ENCODE measurements at places on chromosomes 16 and 17.

GRCh38 chr16:86307514-86307903 is 202.8 kb upstream of the FOXF1 start:
- no peak overlapping the region for H3K4me3 ChIP-seq
- no peaks in the 10 kb centered on the region for H3K36me3 ChIP-seq
- H3K27me3 ChIP-seq, result peaks cover 4% of the 10 kb centered on the region
- peaks cover 17% of the 10 kb centered on the region for H3K4me1 ChIP-seq
- H3K27ac ChIP-seq, result peak overlapping the region; percentile 53
- no peak for DNase-seq

- H3K27me3 ChIP-seq, result peaks cover 4% of the 10 kb centered on the region
- no peak overlapping the region for H3K4me3 ChIP-seq
- H3K27ac ChIP-seq, result no peak overlapping the region
- no peaks in the 10 kb centered on the region for H3K36me3 ChIP-seq
Measured at GRCh38 chr16:10154389-10154788, 27.8 kb downstream of the GRIN2A start.

GRCh38 chr17:17749025-17749772 is 67.9 kb downstream of the RAI1 start:
- H3K27ac ChIP-seq, result peak overlapping the region; percentile 85
- H3K4me3 ChIP-seq, result no peak overlapping the region
- no peak for DNase-seq
- no peaks in the 10 kb centered on the region for H3K27me3 ChIP-seq

DNA sequence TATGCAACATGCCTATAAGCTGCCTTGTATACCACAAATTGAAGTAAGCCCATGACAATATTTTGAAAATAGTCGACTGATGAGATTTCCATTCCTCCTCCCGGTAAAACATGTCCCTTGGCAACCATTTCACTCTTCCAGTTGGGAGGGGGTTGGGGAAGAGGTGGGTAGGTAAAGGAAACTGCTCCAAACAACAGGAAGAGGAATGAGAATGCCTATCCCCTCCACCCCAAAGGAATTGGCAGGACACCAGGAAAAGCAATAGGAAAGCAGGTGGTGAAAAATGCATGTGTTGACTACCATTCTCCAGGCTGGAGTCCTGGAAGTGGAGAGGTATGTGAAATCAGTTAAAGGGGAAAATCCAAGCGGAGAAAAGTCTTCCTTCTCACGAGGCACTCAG is 455.9 kb upstream of the PSMD7 start:
- H3K4me3 ChIP-seq, result no peak overlapping the region
- DNase-seq, result no peak
- peaks cover 22% of the 10 kb centered on the region for H3K27me3 ChIP-seq
- no peaks in the 10 kb centered on the region for H3K36me3 ChIP-seq

DNA sequence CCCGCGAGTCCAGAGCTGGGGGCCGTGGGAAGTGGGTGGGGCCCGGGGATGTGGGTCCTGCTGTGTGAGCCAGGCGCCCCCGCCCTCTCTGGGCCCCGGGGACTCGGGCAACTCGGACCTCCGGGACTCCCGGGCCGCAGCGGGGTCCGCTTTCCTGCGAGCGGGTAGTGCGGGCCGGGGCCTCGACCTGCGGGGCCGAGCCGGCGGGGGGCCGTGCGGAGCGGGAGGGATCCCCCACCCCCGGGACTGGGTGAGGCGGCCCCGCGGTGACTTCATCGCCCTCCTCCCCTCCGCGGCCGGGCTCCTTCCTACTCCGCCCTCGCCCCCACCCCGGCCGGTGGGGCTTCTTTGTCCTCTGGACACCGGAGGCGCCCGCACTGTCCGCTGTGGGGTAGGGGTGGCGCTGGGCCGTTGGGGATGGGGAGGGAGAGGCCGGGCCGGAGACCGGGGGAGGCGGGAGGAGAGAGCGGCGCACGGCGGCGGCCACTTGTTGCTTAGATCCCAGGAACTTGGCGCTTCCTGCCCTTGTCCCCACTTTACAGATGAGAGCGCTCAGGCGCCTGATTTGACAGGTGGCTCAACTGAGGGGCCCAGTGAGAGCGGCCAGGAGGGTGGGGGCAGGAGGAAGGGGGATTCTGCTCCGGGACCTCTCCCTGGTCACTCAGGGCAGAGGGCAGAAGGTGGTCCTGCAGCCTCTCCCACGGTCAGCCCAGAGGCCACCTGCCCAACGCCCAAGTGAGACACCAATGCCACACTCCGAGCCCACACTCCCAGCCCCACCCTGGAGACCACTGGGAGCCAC is 874 bp downstream of the CMTM3 start:
- H3K36me3 ChIP-seq, result peaks cover 24% of the 10 kb centered on the region
- peak overlapping the region; percentile 81 for H3K27ac ChIP-seq
- H3K4me3 ChIP-seq, result peak overlapping the region; percentile 88
- H3K4me1 ChIP-seq, result peaks cover 12% of the 10 kb centered on the region

GRCh38 chr17:19979917-19980770 is 2.5 kb upstream of the AKAP10 start:
- H3K27ac ChIP-seq, result no peak overlapping the region
- H3K4me1 ChIP-seq, result no peaks in the 10 kb centered on the region
- no peak for DNase-seq
- no peak overlapping the region for H3K4me3 ChIP-seq

GRCh38 chr17:2730764-2731353 is 18.6 kb downstream of the CCDC92B start:
- H3K27me3 ChIP-seq, result no peaks in the 10 kb centered on the region
- H3K4me3 ChIP-seq, result no peak overlapping the region
- no peak overlapping the region for H3K27ac ChIP-seq
- no peak for DNase-seq
- no peaks in the 10 kb centered on the region for H3K4me1 ChIP-seq
- H3K36me3 ChIP-seq, result no peaks in the 10 kb centered on the region

DNA sequence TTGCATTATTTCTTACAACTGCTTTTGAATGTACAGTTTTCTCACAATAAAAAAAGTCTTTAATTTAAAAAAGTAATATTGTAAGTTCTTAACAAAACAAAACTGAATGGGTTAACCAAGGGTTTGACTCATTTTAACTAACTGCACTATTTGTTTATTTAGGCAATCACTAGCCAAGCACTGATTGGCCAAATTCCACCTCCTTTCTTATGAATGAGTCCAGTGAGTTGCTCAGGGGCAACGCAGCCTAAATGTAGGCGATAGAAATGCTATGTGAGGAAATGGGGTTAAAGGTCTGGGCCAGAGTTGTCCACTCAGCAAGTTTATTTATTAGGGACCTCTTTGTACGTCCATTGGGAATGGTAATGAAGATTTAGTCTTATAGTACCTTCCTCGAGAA is 89.6 kb upstream of the MAF start:
- no peak overlapping the region for H3K27ac ChIP-seq
- H3K36me3 ChIP-seq, result no peaks in the 10 kb centered on the region
- H3K4me3 ChIP-seq, result no peak overlapping the region
- no peaks in the 10 kb centered on the region for H3K4me1 ChIP-seq

DNA sequence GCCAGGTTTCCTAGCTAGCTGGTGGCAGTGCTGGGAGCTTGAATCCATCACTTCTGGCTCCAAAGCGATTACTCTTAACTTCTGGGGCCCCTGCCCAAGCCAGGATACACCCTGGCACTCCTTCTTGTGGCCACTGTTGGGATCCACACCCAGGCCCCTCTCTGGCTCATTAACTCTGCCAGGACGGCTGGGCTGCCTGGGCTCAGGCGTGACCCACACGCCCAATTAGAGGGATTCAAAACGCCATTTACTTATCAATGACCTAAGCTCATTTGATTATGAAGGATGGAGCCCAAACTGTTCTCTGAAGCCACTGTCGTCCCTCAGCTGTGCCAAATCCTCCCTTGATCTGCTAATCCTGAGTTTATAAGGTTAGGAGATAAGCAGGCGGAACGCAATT is 79.7 kb upstream of the BRD7 start:
- H3K27ac ChIP-seq, result no peak overlapping the region
- H3K36me3 ChIP-seq, result no peaks in the 10 kb centered on the region
- H3K4me1 ChIP-seq, result no peaks in the 10 kb centered on the region
- DNase-seq, result no peak
- no peak overlapping the region for H3K4me3 ChIP-seq
- H3K27me3 ChIP-seq, result no peaks in the 10 kb centered on the region

- no peak overlapping the region for H3K4me3 ChIP-seq
- H3K36me3 ChIP-seq, result no peaks in the 10 kb centered on the region
- no peaks in the 10 kb centered on the region for H3K27me3 ChIP-seq
- H3K4me1 ChIP-seq, result no peaks in the 10 kb centered on the region
- DNase-seq, result no peak
Measured at GRCh38 chr16:78364556-78364880, 265.1 kb downstream of the WWOX start.

GRCh38 chr16:72836985-72837384 is 210.9 kb downstream of the ZFHX3 start:
- DNase-seq, result no peak
- no peak overlapping the region for H3K4me3 ChIP-seq
- H3K36me3 ChIP-seq, result no peaks in the 10 kb centered on the region
- H3K27me3 ChIP-seq, result no peaks in the 10 kb centered on the region

GRCh38 chr16:73408311-73408710 is 360.4 kb upstream of the ZFHX3 start:
- DNase-seq, result no peak
- no peak overlapping the region for H3K27ac ChIP-seq
- no peak overlapping the region for H3K4me3 ChIP-seq
- no peaks in the 10 kb centered on the region for H3K36me3 ChIP-seq
- peaks cover 6% of the 10 kb centered on the region for H3K27me3 ChIP-seq
- no peaks in the 10 kb centered on the region for H3K4me1 ChIP-seq

GRCh38 chr17:20273741-20274500 is 193.4 kb downstream of the LGALS9B start:
- DNase-seq, result no peak
- H3K27ac ChIP-seq, result no peak overlapping the region
- H3K4me3 ChIP-seq, result no peak overlapping the region
- no peaks in the 10 kb centered on the region for H3K4me1 ChIP-seq
- H3K36me3 ChIP-seq, result 0 out of 2 replicates have a peak, but pooled peaks cover 7% of the 10 kb centered on the region

DNA sequence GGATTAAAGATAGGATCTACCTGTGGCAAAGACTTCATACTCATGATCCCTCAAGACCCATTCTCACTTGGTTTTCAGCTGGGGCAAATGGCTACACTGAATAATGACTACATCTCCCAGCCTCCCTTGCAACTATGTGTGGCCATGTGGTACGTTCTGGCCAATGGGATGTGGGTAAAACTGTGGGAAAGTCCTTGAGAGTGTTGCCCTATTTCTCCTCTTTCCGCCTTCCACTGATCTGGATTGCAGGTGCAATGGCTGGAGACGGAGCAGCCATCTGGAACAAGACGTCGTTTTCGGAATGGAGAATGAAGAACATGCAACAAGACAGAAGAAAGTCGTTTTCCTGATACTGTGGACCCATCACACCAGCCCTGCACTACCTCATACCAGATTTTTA is 48.5 kb downstream of the HAPSTR1 start:
- H3K27ac ChIP-seq, result no peak overlapping the region
- DNase-seq, result peak; percentile 16
- no peak overlapping the region for H3K4me3 ChIP-seq
- no peaks in the 10 kb centered on the region for H3K27me3 ChIP-seq
- no peaks in the 10 kb centered on the region for H3K36me3 ChIP-seq

DNA sequence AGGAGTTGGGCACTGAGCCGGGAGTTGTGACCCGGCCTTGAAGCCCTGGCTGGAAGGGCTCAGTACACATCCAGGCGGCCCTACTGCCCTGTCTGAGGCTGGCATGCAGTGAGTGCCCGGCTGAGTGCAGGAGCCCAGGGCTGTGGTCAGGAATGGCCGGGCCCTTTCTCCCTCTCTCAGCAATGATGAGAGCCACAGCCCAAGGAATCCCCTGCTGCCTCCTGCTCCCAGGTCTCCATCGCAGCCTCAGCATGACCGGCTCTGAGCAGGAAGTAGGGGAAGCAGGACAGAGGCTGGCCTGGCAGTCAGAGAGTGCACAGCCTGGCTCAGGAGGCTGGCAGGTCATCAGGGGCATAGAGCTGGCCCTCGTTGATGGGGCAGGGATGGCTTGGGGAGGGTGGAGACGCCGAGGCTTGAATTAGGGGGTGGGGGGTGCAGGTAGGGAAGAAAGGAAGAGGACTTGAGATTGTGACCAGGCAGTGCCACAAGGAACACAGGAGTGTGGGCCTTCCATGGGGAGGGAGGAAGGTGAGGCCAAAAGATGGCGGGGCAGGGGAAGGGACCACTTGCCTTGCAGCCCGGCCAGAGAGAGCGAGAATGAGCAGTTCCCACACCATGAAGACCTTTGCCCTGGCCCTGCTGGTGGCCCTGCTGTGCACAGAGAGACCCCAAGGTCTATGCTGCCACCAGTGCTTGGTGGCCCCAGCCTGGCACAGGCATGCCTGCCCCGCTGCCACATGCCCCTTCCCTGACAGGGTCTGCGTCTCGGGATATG is 32.1 kb upstream of the KRT17 start:
- peaks cover 53% of the 10 kb centered on the region for H3K4me1 ChIP-seq
- H3K4me3 ChIP-seq, result no peak overlapping the region
- no peak for DNase-seq
- no peaks in the 10 kb centered on the region for H3K27me3 ChIP-seq
- H3K36me3 ChIP-seq, result no peaks in the 10 kb centered on the region
- H3K27ac ChIP-seq, result peak overlapping the region; percentile 99

DNA sequence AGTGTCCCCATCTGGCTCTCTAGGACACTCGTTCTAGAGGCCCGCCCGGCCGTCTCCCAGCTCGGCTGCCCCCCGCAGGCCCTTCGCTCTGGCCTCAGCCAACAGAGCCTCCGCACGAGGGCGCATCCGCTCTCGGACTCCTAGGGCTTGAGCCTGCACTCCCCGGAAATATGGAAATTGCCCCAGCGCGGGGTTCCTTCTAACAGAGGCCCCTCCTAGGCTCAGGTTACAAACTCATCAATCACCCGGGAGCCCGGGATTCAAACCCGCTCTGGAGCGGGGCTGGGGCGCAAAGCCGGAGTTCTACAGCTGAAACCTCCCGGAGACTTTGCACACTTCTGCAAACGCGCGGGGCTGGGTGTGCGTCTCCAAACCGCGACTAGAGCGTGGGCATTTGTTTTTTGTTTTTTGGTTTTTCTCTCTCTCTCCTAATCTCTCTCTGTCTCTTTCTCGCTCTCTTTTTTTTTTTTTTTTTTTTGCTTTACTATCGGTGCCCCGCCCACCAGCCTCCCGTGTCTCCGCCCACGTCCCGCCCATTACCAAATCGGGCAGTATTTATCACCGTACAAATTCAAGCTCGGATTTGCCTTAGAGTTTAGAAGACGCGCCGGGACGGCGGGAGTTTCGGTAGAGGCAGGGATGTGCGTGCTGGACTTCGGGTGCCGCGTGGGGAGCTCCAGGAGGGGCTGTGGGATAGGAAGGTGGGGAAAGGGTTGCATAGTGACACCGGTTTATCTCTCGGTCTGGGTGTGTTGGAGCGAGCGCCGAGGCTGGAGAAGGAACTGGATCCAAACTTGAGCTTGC is 2.4 kb upstream of the FOXL1 start:
- H3K27ac ChIP-seq, result peak overlapping the region; percentile 83
- peaks cover 16% of the 10 kb centered on the region for H3K4me1 ChIP-seq
- no peaks in the 10 kb centered on the region for H3K36me3 ChIP-seq
- H3K27me3 ChIP-seq, result no peaks in the 10 kb centered on the region
- H3K4me3 ChIP-seq, result peak overlapping the region; percentile 76

GRCh38 chr17:4008441-4009185 is 44.4 kb upstream of the ATP2A3 start:
- no peak overlapping the region for H3K27ac ChIP-seq
- no peaks in the 10 kb centered on the region for H3K4me1 ChIP-seq
- H3K36me3 ChIP-seq, result peaks cover 32% of the 10 kb centered on the region

GRCh38 chr17:2892305-2892971 is 96.2 kb downstream of the RAP1GAP2 start:
- peak overlapping the region; percentile 94 for H3K27ac ChIP-seq
- no peaks in the 10 kb centered on the region for H3K27me3 ChIP-seq
- peak; percentile 86 for DNase-seq
- H3K4me1 ChIP-seq, result peaks cover 32% of the 10 kb centered on the region

Measured in RWPE2 (cell line).